ENCODE measurements at places on chromosomes 16 and 17.
A peak's percentile ranks its signal among the peaks of the same experiment; 100 is the strongest.

- DNase-seq, result no peak
Measured at GRCh38 chr17:43702637-43703036, 40.9 kb upstream of the MEOX1 start.

DNA sequence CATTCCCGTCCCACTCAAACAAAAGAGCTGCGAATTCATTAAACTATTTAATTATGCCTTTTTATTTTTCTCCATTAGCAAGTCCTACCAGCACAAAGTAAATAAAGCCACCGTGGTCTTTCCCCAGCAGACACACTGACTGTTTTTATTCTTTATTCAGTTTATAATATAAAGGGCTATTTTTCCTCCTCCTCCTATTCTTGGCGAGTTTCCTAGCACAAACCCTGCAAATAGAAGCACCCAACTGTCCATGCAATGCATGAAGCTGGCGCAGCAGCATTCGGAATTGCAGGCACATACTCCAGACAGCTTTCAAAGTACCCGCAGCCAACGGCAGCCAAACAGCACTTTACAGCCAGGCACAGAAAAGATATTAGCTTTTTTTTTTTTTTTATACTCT, 583.4 kb upstream of the PSMD7 start:
- no peak for DNase-seq

GRCh38 chr16:53428681-53429080, 5.6 kb upstream of the RBL2 start:
- DNase-seq, result no peak

GRCh38 chr17:61459939-61460718, 7.9 kb downstream of the TBX4 start:
- no peak for DNase-seq

- no peak for DNase-seq
Measured at GRCh38 chr16:24969071-24969470, 46.1 kb downstream of the ARHGAP17 start.

- DNase-seq, result peak; percentile 21
Measured at GRCh38 chr16:11621920-11622651, 35.4 kb upstream of the LITAF start.

GRCh38 chr17:2051061-2051932, 3.6 kb upstream of the HIC1 start:
- no peak for DNase-seq

Data from stimulated activated CD4-positive, alpha-beta T cell treated with anti-CD3 and anti-CD28 coated beads, Interleukin-2, amount 100 ng/mL, for 48 hours (primary cell).